Ureter (tissue), 1 donor: ENCODE measurements at places on chromosomes 4 and X. TPM values are rescaled to one million over a fixed set of nuclear protein-coding genes. Genes with fewer than 3 reads are reported as not detected.

- no peak for DNase-seq
These were observed 7.0 kb downstream of the QRFPR start for GRCh38 chr4:121373841-121374240.

Gene PCDH19
- total RNA-seq: 2.8 TPM

Gene GYPB
- total RNA-seq: not detected

DNA sequence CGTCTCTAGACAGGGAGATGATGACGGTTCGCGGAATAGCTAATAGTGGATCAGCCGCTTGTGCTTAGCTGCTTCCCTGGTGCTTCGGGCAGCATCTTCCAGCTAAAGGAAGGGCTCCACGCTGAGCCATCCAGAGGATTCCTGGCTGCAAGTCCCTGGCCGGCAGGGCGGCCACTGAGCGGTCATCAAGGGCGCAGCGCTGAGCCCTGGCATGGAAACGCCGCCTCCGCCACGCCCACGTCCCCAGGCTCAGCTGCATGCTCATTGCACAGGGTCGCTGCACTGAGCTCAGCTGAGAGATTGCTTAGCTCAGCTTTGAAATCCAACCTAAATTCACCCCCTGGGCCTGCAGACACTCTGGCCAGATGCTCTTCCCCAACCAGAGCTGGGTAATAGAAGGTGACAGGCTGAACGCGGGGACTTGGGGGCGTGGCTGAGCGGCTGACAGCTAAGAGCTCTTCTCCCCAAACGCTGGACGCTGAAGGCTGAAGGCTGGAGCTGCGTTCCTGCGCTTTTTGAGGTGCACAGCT is 118.2 kb upstream of the KIT start:
- DNase-seq: peak; percentile 49

Gene INTS6L
- total RNA-seq: 19.8 TPM

GRCh38 chrX:100070334-100070849 is 339.7 kb downstream of the PCDH19 start:
- DNase-seq: no peak

Gene UGT2B15
- 0.47 TPM for total RNA-seq

- no peak for DNase-seq
These were observed 144.8 kb downstream of the FAT4 start for GRCh38 chr4:125459531-125459930.

- DNase-seq: no peak
These were observed 79.6 kb downstream of the CCKAR start for GRCh38 chr4:26410385-26411293.

Gene ZBTB33
- total RNA-seq: 15.2 TPM

Gene PPP4R3C
- not detected for total RNA-seq

Gene SCRG1
- 2.3 TPM for total RNA-seq

DNA sequence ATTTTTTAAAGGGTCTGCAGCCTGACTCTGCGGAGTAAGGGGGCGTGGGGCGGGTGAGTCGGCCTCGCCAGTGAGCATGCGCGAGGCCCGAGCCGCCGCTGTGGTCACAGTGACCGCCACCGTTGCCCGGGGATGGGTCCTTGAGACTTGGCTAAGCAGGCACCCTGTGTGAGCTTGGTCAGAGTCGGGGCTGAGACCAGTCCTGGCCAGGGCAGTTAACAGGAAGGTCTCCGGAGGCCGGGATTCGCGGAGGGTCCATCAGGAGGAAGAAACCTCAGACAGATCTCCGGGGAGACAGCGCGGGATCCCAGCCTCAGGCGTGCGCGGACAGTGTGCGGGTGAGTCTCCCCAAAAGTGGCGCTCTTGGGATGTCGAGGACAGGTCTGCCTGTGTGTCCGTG is 1384.4 kb upstream of the PCDH10 start:
- DNase-seq: no peak

- DNase-seq: no peak
These were observed 287.9 kb upstream of the NR3C2 start for GRCh38 chr4:148730082-148730640.

DNA sequence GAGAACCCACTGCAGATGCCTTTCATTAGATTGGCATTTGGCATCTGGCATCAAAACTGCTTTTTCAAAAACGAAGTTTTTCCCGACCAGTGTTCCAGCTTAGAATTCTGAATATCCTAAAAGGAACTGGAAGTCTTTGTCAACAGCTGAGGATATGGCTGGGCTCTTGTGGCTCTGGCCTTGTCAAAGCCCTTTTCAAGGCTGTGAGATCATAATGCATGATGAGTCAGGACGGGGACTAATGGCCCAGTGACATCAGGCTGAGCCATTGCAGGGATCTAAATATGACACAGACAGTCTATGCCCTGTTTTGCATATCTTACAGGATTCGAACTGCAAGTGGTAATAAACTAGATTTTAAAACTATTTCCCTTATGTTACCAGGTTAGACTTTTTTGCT is 306.4 kb downstream of the PTTG2 start:
- no peak for DNase-seq

Gene NCBP2L
- total RNA-seq: not detected

- no peak for DNase-seq
These were observed 41.9 kb downstream of the TNIP2 start for GRCh38 chr4:2714061-2714770.

- no peak for DNase-seq
These were observed 112.1 kb upstream of the EOLA2 start for GRCh38 chrX:150050387-150050786.

- no peak for DNase-seq
These were observed 1762.6 kb downstream of the RPA4 start for GRCh38 chrX:98646351-98646750.

- DNase-seq: no peak
These were observed 201.0 kb downstream of the DCTD start for GRCh38 chr4:182716192-182716591.

Gene ARHGAP36
- total RNA-seq: not detected

- no peak for DNase-seq
These were observed 289.8 kb upstream of the SPOCK3 start for GRCh38 chr4:167524091-167524490.

Gene CTAG1A
- total RNA-seq: not detected

- DNase-seq: no peak
These were observed 3.4 kb upstream of the USP53 start for GRCh38 chr4:119209077-119209476.

Gene FAM184B
- total RNA-seq: not detected

DNA sequence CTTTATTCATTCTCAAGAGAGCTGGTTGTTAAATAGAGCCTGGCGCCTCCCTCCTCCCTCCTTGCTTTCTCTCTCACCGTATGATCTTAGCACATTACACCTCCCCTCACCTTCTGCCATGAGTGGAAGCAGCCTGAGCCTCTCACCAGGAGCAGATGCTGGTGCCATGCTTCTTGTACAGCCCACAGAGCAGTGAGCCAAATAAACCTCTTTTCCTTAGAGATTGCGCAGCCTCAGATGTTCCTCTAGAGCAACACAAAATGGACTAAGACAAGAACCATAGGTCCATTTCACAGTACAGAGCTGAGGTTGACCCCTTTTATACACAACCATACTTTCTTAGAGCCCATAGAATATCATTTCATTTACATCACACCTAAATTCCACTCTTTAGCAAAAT is 10.1 kb upstream of the TMEM144 start:
- DNase-seq: no peak

GRCh38 chr4:82787342-82787741 is 11.3 kb downstream of the SCD5 start:
- no peak for DNase-seq

GRCh38 chrX:16212024-16212423 is 44.7 kb downstream of the MAGEB17 start:
- DNase-seq: no peak

- DNase-seq: no peak
These were observed 75.0 kb downstream of the AFAP1 start for GRCh38 chr4:7864685-7865084.

DNA sequence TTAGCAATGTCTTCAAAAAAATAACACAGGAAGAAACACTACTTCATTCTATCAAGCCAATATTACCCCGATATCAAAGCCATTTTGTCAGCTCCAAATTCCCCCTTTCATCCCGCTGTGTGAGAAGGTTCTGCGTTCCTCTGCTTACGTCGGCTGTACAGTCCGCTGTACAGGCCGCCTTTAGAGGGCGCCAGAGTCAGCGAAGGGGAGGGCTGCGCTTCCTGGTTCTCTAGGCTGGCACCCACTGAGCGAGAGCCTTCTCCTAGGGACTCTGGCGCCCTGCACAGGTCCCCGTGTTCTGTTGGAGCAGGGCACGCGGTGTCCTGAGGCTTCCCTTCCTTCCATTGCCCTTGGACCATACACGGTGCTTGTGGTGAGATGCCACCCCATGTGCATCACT is 25.3 kb upstream of the CT45A1 start:
- DNase-seq: no peak

DNA sequence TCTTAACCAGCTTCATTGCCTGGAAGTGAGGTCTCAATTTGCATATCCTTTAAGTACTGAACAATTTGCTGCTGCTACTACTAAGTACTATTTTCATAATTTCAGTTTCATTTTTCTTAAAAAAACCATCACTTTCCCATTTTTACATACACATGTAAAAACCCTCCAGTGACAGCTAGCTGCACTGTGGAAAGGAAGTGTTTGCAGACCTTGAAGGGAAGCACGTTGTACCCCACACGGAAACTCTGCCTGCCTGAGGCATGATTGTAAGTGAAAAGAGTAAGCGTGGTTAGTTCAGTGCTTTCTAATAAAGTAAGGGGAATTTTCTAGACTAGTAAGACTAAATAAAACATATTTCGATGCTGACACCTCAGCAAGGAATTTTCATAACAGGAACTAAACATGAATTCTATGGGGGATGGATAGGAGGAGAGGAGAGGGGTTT is 103.6 kb downstream of the RAPGEF2 start:
- DNase-seq: no peak

- no peak for DNase-seq
These were observed 70.7 kb downstream of the DOCK11 start for GRCh38 chrX:118566359-118566758.

DNA sequence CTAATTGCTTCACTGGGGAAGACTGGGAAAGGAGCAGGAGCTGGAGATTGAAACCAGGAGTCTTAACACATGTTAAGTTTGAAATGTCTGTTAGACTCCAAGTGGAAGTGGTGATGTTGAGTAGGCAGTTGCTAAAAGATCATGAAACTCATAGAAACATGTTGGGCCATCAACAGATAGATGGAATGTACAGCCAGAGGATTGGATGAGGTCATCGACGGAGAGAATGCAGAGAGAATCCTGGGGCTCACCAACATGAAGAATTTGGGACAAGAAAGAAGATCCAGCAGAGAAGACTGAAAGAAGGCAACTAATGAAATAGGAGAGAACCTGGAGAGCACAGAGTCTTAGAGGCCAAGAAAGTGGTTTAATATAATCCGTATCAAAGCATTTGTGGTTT is 19.4 kb upstream of the TSPAN5 start:
- no peak for DNase-seq

Gene SLC10A4
- not detected for total RNA-seq

DNA sequence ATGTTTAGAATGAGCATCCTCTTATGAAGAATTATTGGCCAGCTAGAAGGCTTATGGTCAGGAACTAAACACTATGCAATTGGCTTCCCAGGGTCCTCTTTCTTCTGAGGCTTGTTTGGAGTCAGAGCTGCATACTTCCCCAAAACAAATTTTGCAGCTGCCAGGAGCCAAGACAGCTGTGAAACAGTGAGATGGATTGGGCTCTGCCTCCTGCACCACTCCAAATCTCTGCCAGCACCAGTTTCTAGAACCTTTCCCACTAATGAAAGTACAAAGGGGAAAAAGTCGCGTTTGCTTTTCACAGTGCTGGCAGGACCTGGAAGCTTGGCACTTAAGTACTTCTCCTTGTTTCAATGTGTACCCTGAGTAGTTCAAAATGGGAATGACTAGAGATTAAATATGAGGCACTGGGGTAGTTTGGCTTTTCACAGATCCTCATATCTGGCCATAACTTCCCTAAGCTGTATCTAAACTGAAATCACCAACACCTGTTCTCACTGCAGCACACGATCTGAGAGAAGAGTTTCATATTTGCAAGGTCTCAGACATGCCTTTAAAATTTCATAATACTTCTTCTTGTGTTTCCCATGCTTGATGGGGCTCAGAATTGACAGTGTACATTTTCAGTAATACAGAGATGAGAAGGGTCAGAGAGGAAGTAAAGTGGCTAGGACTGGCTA is 20.7 kb upstream of the AR start:
- no peak for DNase-seq

Gene CFAP47
- total RNA-seq: 0.96 TPM

DNA sequence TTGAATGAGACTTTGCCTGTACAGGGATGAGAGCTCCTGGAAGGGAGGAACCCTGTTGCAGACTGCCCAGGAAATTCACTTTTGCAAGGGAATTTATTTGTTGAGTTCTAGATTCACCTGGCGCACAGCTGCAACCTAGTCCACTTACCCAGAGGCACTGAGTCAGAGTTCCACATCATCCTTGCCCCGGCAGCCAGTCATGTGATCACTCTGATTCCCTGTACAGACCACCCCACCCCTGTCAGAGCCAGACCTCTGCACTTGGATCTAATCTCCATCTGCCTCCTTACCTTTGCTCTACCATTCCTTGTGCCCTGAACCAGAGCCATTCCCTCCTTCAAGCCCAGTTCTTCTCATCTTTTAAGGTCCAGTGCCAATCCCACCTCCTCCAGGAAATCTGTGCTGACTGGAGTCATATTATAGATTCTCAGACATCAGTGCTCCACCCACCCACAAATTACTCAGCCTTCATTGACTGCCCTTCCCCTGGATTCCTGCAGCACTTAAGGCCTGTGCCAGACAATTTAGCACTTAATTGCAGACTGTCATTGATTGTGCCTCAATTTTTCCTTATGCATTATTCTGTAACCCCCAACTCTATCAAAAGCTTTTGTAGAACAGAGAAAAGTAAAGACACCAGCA is 84.1 kb upstream of the MAGEA4 start:
- no peak for DNase-seq

Gene TLR6
- 3.0 TPM for total RNA-seq

Gene GLRA2
- not detected for total RNA-seq

DNA sequence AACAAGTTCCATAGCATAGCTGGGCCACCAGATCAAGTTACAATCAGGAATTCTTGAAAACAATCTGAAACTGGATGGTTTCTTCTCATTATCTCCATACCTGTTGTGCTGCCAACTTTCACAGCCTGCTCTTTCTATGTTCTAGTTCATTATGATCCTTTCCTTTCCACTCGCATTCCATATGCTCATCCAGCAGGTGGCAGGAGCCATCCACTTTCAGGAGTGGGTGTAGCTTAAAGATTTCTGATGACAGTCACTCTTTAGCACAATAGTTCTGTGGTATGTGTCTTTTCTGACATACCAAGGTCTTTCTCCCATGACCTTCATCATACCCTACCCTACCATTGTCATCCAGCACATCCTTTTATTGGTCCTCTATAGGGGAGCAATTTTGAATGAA is 46.4 kb downstream of the PAGE2 start:
- peak; percentile 45 for DNase-seq

DNA sequence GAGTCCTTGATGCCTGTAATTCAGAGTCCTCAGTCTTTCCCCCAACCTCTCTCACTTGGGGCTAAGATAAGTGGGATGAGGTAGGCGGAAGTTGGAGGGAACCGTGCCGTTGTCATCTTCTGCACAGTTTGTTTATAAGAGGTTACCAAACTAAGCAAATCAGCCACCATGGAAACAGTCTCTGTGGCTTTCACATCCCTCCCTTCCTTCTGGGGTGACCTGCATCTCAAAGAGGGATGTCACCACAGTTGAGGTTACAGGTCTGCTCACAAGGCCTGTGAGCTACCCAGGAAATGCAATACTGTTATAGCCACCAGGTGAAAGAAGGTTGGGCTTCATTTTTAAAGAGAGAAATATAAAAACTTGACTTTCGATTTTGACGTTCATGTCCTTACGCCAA is 26.3 kb downstream of the RTL5 start:
- no peak for DNase-seq

GRCh38 chr4:145531859-145532258 is 50.2 kb downstream of the SMAD1 start:
- DNase-seq: no peak

- peak; percentile 89 for DNase-seq
These were observed 3.9 kb downstream of the MAML3 start for GRCh38 chr4:140149846-140150635.
